ENCODE measurements at places on chromosomes 5 and 9.

- no peak for DNase-seq
These were observed 24.5 kb upstream of the FOCAD start for GRCh38 chr9:20659474-20659967.

DNA sequence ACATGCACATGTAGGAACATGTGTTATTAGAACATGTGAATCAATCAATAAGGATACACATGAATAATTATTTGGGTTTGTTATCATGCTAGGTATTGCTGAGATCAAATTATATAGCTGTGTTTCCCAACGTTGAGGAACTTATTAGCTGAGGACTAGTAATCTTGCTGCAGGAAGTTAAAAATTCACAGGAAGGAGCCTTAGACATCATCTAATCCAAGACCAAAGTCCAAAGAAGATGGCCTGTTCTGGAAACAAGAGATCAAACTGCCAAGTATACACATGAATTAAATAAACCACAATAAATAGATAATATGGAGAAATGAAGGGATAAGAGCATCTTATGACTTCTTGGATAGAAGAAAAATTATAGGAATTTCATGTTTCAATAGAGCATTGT lies 19.9 kb downstream of the POU5F2 start:
- no peak for DNase-seq

DNA sequence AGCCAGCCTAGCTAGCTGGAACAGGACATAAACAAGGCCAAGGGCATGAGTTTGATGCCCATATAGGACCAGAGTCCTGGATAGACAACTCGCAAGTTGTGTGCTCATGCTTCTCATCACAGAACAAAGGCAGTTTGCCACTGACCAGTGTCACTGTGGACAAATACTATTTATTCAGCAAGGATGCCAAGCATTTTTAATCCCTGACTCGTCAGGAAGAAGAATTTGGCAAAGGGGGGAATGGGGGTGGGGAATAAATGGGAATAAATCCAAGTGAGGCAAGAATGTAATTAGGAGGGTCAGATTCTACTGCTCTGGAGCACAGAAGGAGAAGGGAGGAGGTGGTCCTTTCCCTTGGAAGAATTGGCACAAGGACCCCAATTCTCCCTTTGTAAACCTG lies 46.8 kb upstream of the ANKRD55 start:
- DNase-seq, result no peak

DNA sequence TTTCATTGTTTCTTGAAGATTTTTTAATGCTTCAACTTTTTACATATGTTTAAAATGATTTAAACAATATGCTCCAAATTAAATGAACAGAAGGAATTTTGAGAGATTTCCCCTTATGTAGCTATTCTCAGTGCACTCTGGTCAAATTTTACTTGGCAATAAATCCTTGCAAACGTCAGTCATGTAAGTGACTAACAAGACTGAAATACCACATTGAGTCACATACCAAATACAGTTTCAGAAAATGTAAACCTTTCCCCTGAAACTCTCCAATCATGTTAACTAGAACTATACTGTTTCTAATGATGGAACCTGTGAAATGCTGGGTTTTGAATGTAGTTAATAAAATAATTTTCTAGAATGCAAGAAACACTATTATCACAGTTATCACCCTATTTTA lies 29.6 kb downstream of the SAR1B start:
- DNase-seq, result no peak

DNA sequence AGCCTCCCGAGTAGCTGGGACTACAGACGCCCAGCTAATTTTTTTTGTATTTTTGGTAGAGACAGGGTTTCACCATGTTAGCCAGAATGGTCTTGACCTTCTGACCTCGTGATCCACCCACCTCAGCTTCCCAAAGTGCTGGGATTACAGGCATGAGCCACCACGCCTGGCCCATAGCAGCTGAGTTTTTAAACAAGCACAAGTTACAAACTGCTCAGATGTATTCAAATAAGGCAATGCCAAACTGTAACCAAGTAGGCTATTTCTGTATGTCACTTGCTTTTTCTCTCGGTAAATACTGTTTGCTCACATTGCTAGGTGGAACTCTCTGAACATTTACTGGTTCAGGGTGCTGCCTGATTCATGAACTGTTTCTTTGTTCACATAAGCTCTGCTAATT lies 799.3 kb upstream of the NUDT12 start:
- DNase-seq, result no peak

DNA sequence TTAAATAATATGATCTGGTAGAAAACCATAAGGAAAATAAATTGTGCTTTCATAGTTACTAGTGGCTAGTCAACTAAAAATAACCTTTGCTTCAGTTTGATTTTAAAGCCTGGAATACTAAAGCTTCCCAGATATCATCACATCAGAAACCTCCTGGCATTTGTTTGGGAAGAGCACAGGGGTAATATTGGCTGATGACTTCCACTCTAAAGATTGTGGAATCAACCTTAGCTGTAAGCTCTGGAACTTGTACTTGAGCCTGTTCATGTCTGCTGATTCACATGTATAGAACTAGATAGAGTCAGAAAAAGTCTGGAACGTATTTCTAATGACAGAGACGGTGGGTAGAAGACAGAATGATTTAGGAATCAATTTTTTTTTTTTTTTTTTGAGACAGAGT lies 345.0 kb downstream of the CWC27 start:
- no peak for DNase-seq

DNA sequence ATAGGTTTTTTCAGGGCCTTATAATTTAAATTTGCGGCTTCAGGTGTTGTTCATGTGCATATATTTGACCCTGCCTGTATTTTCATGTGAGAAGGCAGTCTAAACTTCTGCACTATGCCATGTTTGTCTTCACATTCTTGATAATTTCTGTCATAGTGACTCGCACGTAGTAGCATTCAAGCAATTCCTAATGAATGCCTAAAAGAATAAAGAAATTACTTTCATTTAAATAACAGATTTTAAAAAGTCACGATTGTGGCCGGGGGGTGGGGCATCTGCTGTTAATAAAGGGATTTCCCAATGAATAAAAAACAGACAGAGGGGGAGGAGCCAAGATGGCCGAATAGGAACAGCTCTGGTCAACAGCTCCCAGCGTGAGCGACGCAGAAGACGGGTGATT lies 318.0 kb downstream of the ADAMTS6 start:
- DNase-seq, result no peak

DNA sequence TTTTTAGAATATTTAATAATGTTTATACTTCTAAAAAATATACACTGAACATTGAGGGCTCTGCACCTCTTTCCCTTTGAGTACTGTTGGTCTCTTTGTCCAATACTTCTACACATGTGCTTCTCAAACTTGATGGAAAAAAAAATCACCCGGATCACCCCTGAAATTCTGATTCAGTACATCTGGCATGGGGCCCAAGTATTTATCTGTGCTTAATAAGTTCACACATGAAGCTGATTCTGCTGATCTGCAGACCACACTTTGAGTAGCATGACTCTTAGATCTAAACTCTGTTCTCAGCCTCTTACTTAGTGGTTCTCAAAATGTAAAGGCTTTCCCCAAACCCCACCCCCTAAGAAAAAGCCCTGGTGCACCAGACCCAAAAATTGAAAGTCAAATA lies 12.0 kb downstream of the RUSC2 start:
- no peak for DNase-seq

DNA sequence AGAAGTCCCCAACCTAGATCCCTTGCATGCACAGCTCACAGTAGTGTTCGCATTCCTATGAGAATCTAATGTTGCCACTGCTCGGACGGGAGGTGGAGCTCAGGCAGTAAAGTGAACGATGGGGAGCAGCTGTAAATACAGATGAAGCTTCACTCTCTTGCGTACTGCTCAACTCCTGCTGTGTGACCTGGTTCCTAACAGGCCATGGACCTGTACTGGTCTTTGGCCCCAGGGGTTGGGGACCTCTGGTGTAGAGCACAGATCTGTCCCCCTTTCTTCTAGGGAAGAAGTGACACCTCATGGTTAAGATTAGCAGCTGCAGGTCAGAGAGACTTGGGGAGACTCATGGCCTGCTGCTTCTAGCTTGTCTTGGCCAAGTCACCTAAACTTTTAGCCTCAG lies 7.1 kb downstream of the ARHGEF28 start:
- DNase-seq, result no peak

- DNase-seq, result no peak
These were observed 5.8 kb upstream of the ACTBL2 start for GRCh38 chr5:57488215-57488955.

GRCh38 chr9:98276907-98277469 lies 21.5 kb upstream of the TBC1D2 start:
- DNase-seq, result no peak

- DNase-seq, result no peak
These were observed 218.4 kb downstream of the ANXA1 start for GRCh38 chr9:73370053-73370452.

DNA sequence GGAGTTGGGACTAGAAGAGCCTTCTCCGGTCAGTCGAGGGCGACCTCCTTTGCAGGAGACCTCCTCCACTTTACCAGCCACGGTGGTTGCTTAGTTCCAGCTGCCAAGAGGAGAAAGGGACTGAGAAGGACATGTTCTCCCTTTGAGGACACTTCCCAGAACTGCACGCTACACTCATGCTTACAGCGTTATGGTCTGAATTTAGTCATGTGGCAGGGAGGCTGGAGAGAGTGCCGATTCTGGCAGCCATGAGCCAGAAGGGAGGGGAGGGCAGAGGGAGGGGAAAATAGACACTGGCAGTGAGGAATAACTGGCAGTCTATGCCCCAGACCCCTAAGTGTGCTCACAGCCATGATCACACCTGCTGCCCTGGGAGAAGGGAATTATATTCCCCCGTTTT lies 47.8 kb downstream of the TSPAN17 start:
- DNase-seq, result no peak

GRCh38 chr5:132009706-132010405 lies 1.6 kb downstream of the ACSL6 start:
- no peak for DNase-seq

DNA sequence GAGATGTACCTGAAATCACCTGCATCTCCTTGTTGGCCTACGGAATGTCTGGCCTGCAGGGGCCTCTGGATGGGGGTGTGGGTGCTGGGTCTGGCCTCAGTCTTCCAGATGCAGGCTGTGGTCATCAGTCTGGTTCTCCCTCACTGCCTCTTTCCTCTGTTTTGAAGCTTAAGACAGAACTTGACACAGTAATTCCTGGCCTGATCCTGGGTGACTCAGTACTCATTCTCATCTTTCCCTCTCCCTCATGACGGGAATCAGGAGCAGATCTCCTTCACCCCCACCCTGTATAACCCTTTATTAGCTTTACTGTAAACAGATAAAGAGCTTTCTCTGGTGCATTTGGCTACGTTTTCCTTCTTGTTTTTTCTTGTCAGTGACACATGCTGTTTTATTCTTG lies 89.3 kb upstream of the ADAMTS16 start:
- no peak for DNase-seq

DNA sequence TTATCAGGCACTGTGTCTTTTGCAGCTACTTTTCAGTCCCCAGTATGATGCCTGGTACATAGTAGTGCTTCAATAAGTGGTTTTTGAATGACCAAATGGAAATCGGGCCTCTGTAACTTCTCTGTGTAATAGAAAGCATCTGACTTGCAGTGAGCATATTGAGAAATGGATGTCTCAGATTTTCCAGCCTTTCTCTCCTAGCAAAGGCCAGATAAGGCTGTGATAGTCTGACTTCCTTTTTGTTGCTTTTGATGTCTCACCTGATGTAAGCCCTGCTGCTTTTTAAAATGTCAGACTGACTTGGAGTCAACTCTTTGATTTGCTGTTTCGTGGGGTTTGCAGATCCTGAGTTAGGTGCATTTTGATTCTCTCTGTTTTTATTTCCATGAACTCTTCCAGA lies 590.0 kb upstream of the ZNF608 start:
- no peak for DNase-seq

GRCh38 chr5:175285261-175285660 lies 158.7 kb downstream of the DRD1 start:
- no peak for DNase-seq

Data from germinal center (tissue), 1 donor.